ENCODE measurements at places on chromosomes 5 and 9. TPM values are rescaled to one million over a fixed set of nuclear protein-coding genes. Genes with fewer than 3 reads are reported as not detected.
A peak's percentile ranks its signal among the peaks of the same experiment; 100 is the strongest.

The TRIO gene
- 191 TPM for total RNA-seq

DNA sequence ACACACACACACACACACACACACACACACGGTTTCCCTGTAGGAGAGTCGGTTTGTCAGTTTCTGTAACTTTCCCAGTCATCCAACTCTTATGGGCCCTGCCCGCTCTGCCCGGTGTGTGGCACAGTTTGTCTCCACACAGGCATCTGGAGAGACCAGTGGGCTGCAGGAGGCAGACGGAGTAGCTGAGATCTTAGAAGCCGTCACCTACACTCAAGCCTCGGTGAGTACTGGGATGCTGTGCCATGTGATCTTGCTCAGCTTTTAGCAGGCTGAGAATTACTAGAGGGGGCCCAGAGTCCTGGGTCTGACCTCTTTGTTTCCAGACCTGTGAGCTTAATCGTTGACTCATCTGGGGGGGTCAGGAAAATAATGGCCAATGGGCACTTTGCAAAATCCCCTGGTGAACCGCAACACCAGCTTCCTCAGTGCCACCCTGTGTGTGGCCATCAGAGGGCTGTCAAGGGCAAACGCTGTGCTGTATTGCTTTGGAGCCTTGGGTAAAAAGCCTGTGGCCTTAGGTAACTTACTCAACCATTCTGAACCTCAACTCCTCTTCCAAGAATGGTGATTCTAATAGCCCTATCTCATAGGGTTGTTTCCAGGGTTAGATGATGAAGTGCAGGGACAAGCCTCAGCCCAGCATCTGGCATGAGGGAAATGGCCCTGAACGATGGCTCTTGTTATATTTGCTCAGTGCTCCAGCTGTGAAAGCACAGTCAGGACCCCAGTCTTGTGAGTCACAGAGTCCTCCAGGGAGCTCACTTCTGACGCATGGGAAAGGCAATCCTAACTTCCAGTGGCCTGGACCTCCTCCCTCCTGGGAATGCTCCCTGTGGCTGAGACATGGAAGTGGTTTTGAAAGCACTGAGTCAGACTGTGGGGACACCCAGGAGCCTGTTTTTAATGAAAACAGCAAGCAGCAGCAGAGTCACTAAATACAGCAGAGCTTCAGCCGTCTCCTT lies 45.6 kb downstream of the COL15A1 start:
- no peaks in the 10 kb centered on the region for H3K36me3 ChIP-seq
- no peaks in the 10 kb centered on the region for H3K4me1 ChIP-seq
- no peaks in the 10 kb centered on the region for H3K27me3 ChIP-seq
- DNase-seq = no peak

The FOXD4 gene
- not detected for total RNA-seq

The HRCT1 gene
- 12.8 TPM for total RNA-seq

DNA sequence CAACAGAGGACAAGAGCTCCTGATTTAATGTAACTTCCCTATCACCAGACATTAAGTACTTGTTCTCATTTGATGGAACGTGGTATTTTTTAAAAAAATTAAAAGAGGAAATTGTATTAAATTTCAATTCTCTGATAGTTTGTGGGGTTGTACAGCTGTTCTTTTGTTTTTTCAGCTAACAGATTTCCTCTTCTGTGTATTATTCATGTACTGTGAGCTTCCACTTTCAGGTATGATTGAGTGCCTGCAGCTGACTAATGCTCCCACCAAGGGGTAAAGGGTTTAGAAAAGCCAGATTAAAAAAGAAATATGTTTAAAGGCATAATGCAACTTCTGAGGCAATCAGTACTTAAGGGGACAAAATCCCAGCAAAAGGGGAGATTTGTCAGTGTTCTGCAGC lies 117.7 kb upstream of the ACTBL2 start:
- DNase-seq = no peak
- no peaks in the 10 kb centered on the region for H3K36me3 ChIP-seq
- H3K4me3 ChIP-seq = no peak overlapping the region
- H3K27me3 ChIP-seq = no peaks in the 10 kb centered on the region
- no peak overlapping the region for H3K27ac ChIP-seq

- no peaks in the 10 kb centered on the region for H3K36me3 ChIP-seq
- no peaks in the 10 kb centered on the region for H3K27me3 ChIP-seq
- H3K4me1 ChIP-seq = no peaks in the 10 kb centered on the region
These were observed 41.2 kb upstream of the STRBP start for GRCh38 chr9:123309611-123310010.

The RASGRF2 gene
- total RNA-seq = 6.1 TPM

DNA sequence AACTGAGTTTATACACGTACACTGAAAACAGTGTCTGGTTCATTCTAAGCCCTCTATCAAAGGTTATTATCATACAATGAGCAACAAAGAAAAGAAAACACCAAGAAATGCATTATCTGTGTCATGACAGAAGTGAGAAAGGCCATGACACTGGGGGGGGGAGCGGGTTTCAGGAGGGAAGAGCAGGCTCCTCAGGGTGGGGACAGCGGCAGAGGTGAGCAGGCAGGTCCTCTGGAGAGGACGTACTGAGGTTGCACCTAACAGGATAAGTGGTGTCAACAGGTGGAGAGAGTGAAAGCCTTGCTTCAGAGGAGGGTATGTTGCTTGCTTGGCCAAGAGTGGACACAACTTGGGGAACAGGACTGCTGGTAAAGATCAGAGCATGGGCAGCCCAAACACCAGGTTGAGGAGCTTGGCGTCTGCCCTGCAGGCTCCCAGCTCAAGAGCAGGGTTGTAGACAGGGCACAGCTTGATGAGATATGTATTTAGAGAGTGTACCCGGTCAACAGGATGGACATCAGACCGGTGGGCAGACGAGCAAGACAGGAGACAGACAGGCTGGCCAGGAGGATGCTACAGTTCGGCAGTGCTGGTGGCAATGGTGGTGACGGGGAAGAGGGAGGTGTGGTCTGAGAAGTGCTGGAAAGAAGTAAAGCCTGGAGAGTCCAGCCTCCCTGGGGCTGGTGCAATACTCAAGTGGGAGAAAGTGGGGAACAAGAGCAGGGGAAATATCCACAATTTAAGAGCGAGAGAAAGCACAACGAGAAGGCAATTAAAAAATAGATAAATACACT lies 10.3 kb downstream of the WHRN start:
- no peak overlapping the region for H3K4me3 ChIP-seq
- H3K4me1 ChIP-seq = no peaks in the 10 kb centered on the region
- H3K36me3 ChIP-seq = no peaks in the 10 kb centered on the region
- no peak overlapping the region for H3K27ac ChIP-seq

The CLTB gene
- total RNA-seq = 91.0 TPM

DNA sequence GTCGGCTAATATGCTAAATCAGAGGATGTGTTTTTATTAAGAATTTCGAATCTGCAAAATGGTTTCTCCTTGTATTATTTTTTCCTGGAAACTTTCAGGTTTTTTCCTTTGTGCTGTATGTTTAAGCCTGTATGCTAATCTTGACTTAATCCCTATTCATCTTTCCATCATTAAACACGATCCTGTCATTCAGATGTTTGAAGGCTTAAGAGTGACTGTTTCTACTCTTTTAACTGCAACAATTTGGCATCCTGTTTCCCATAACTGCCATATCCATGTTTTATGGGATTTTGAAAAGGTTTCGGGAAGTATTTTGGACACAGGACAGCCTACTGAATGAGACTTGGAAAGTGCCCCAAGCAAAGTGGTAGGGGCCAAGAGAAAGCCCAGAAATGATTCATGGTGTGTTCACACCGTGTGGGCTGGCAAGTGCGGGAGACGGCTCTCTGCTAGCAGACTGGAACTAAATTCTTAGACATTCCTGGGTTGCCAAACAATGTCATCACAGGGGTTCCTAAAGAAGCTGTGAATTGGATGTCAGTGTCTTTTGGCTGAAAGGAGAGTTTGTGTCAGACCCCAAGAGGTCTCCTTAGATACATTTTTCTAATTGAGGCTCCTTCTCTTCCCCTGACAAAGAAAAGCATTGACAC lies 125.4 kb upstream of the ADAMTS16 start:
- H3K27ac ChIP-seq = no peak overlapping the region
- DNase-seq = no peak
- H3K4me3 ChIP-seq = no peak overlapping the region
- no peaks in the 10 kb centered on the region for H3K27me3 ChIP-seq
- no peaks in the 10 kb centered on the region for H3K4me1 ChIP-seq

DNA sequence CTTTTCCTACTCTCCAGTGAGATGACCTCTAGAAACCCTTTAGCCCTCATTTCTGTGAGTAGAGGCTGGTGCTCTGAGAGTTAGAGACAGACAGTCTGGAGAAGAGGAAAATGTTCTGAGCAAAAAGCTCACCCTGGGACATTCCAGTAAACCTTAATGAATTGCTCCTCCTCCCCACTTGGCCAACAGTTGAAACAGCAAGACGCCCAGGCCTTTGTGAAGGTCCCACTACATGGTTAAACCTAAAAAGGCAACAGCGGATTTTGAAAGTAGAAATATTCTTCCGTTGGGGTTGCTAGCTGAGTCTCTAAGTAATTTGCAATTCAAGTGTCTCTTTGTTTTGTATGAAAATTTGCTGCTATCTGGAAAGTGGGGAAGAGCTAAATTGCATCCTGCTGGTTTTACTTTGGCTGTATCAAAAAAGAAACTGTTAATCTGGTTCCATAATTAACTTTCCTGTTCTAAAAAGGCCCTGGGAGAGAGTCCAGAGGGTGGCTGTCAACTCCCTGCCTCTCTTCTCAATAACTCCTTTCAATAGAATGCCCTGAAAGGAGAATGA lies 63.8 kb downstream of the ATP10B start:
- no peak for DNase-seq
- no peaks in the 10 kb centered on the region for H3K27me3 ChIP-seq
- no peaks in the 10 kb centered on the region for H3K4me1 ChIP-seq
- H3K27ac ChIP-seq = no peak overlapping the region
- no peaks in the 10 kb centered on the region for H3K36me3 ChIP-seq
- no peak overlapping the region for H3K4me3 ChIP-seq

DNA sequence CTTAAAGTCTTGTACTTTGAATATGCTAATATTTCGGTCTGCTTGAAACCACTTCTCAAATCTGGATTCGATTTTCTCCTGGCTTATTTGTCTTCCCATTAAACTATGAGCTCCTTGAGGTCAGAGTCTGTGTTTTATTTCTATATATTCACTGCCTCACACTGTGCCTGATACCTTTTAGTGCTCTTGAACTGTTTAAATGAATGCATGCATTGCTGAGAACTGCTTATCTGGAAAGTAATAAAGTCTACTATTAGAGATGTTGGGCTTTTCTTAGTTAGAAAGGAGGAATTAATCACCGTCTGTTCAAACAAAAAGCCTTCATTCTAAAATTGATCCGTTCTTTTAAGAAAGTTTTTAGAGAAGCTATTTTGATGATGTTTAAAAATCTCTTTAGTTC lies 6.0 kb downstream of the CREBRF start:
- H3K27ac ChIP-seq = no peak overlapping the region
- no peaks in the 10 kb centered on the region for H3K36me3 ChIP-seq
- H3K4me1 ChIP-seq = no peaks in the 10 kb centered on the region
- H3K27me3 ChIP-seq = no peaks in the 10 kb centered on the region

GRCh38 chr9:127833555-127833954 lies 20.9 kb downstream of the ENG start:
- H3K27me3 ChIP-seq = no peaks in the 10 kb centered on the region
- no peak for DNase-seq
- peaks cover 18% of the 10 kb centered on the region for H3K4me1 ChIP-seq
- peak overlapping the region; percentile 60 for H3K27ac ChIP-seq

GRCh38 chr5:30880514-30880913 lies 313.0 kb upstream of the CDH6 start:
- no peaks in the 10 kb centered on the region for H3K36me3 ChIP-seq
- no peaks in the 10 kb centered on the region for H3K4me1 ChIP-seq
- no peaks in the 10 kb centered on the region for H3K27me3 ChIP-seq
- no peak overlapping the region for H3K27ac ChIP-seq

DNA sequence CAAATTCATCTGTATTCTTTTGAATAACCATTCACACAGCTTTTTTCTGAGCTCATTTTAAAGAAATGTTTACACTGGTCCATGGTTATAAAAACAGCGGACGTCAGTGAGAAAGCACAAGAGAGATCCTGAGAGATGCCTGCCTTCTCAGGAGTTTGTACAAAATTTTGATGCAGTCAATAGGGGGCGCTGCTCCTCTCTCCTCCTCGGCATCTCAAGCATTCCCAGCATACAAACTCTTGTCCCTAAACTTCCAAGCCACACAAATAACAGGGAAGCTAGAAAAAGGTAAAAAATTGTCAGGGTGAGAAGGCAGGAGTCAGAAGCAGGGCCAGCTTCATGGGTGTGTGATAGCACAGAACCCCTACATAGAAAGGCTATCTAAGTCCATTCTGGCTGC lies 11.2 kb upstream of the CCDC152 start:
- H3K4me1 ChIP-seq = no peaks in the 10 kb centered on the region
- no peak overlapping the region for H3K4me3 ChIP-seq
- H3K27ac ChIP-seq = no peak overlapping the region
- DNase-seq = no peak
- no peaks in the 10 kb centered on the region for H3K27me3 ChIP-seq

GRCh38 chr9:72627147-72627546 lies 105.7 kb downstream of the TMC1 start:
- no peaks in the 10 kb centered on the region for H3K36me3 ChIP-seq
- no peak for DNase-seq
- H3K4me1 ChIP-seq = no peaks in the 10 kb centered on the region
- no peak overlapping the region for H3K4me3 ChIP-seq

GRCh38 chr9:17994695-17995425 lies 416.0 kb downstream of the SH3GL2 start:
- DNase-seq = no peak
- H3K4me3 ChIP-seq = no peak overlapping the region
- no peak overlapping the region for H3K27ac ChIP-seq
- H3K36me3 ChIP-seq = no peaks in the 10 kb centered on the region
- H3K4me1 ChIP-seq = no peaks in the 10 kb centered on the region

The STPG3 gene
- not detected for total RNA-seq

DNA sequence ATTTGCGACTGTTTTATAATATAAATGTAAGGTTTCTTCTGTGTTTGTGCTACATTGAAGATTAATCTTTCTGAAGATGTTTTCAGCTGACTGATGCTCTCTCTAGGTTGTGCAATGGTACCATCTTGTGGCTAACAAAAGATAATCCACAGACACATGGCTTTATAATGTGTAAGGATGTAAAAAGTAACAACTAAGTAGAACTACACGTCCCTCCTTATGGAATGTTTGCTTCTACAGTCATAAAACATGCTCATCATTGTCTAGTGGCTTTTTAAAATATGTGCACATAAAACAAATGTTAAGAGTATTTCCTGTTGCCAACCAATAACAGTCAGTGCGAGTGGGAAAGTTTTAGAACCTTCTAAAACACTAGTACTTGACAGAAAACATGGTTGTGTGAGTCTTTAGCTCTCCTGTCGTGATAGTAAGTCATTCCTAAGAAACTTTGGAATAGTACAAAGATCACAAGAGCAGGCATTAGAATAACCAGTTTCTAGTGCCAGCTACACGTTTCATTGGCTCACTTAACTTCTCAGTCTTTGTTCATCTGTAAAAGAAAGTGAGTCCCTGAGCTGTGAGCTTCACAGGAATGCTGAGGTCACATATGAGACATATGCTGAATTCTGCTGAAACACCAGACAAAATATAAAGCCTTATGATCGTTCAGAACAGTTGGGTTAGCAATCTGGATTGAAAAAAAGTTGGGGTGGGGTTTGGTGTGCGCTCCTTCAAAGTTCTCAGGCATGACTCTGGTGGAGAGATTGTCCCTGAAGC lies 75.7 kb upstream of the GLIS3 start:
- H3K27me3 ChIP-seq = no peaks in the 10 kb centered on the region
- H3K4me1 ChIP-seq = no peaks in the 10 kb centered on the region
- DNase-seq = no peak
- no peaks in the 10 kb centered on the region for H3K36me3 ChIP-seq
- H3K4me3 ChIP-seq = no peak overlapping the region
- H3K27ac ChIP-seq = no peak overlapping the region

The CCDC171 gene
- 5.6 TPM for total RNA-seq

All from breast epithelium (tissue), 4 donors.